Activated CD4-positive, alpha-beta T cell treated with anti-CD3 and anti-CD28 coated beads for 36 hours (primary cell): ENCODE measurements at places on chromosomes 7 and 10. TPM values are rescaled to one million over a fixed set of nuclear protein-coding genes. Genes with fewer than 3 reads are reported as not detected.

DNA sequence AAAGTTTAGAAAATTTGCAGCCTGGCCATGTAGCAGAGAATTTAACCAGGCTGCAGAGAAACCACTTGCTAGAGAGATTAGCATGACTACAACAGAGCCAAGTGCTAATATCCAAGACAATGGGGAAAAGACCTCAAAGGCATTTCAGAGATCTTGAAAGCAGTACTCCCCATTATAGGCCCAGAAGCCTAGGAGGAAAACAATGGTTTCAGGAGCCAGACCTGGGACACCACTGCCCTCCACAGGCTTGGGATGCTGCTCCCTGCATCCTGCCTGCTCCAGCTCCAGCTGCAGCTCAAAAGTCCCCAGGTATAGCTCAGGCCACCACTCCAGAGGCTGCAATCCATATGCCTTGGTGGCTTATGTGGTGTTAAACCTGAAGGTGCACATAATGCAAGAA lies 101.5 kb upstream of the TMEM72 start:
- no peak for DNase-seq
- peaks cover 4% of the 10 kb centered on the region for H3K27me3 ChIP-seq
- no peaks in the 10 kb centered on the region for H3K36me3 ChIP-seq
- no peak overlapping the region for H3K4me3 ChIP-seq

GRCh38 chr7:99359465-99360154 lies 14.9 kb upstream of the ARPC1B start:
- no peaks in the 10 kb centered on the region for H3K4me1 ChIP-seq
- H3K27ac ChIP-seq, result no peak overlapping the region
- H3K27me3 ChIP-seq, result no peaks in the 10 kb centered on the region
- H3K36me3 ChIP-seq, result peaks cover 41% of the 10 kb centered on the region
- H3K4me3 ChIP-seq, result no peak overlapping the region

GRCh38 chr10:12077580-12078180 lies 8.9 kb downstream of the DHTKD1 start:
- no peaks in the 10 kb centered on the region for H3K27me3 ChIP-seq
- no peaks in the 10 kb centered on the region for H3K4me1 ChIP-seq
- H3K27ac ChIP-seq, result no peak overlapping the region
- H3K36me3 ChIP-seq, result peaks cover 3% of the 10 kb centered on the region
- no peak for DNase-seq
- H3K4me3 ChIP-seq, result no peak overlapping the region

GRCh38 chr10:35353805-35354204 lies 17.5 kb downstream of the CCNY start:
- H3K4me3 ChIP-seq, result no peak overlapping the region
- no peaks in the 10 kb centered on the region for H3K27me3 ChIP-seq
- peak overlapping the region; percentile 61 for H3K27ac ChIP-seq
- peaks cover 92% of the 10 kb centered on the region for H3K4me1 ChIP-seq
- H3K36me3 ChIP-seq, result peaks cover 6% of the 10 kb centered on the region
- DNase-seq, result no peak

DNA sequence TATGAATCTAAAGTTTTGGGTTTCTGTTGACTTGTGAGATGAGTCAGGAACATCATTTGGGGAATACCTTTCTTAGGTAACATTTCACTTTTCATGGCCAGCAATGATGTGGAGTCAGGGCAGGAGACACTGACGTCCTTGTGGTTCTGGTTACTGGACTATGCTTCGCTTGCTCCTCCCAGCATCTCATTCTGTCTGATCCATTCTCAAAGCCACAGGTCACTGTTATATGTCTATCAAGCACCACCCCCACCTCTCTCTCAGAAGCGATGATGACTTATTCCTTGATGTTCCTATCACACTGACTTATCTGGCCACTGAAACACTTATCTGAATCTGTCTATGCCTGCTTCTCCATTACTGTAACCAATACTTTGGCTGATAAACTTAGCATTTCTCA lies 51.6 kb downstream of the TES start:
- H3K36me3 ChIP-seq, result peaks cover 15% of the 10 kb centered on the region
- no peak overlapping the region for H3K27ac ChIP-seq
- H3K4me1 ChIP-seq, result peaks cover 12% of the 10 kb centered on the region
- DNase-seq, result no peak
- H3K27me3 ChIP-seq, result peaks cover 6% of the 10 kb centered on the region
- no peak overlapping the region for H3K4me3 ChIP-seq

- no peaks in the 10 kb centered on the region for H3K27me3 ChIP-seq
- H3K27ac ChIP-seq, result no peak overlapping the region
- no peaks in the 10 kb centered on the region for H3K4me1 ChIP-seq
Measured at GRCh38 chr7:133854739-133855138, 272.4 kb upstream of the LRGUK start.

DNA sequence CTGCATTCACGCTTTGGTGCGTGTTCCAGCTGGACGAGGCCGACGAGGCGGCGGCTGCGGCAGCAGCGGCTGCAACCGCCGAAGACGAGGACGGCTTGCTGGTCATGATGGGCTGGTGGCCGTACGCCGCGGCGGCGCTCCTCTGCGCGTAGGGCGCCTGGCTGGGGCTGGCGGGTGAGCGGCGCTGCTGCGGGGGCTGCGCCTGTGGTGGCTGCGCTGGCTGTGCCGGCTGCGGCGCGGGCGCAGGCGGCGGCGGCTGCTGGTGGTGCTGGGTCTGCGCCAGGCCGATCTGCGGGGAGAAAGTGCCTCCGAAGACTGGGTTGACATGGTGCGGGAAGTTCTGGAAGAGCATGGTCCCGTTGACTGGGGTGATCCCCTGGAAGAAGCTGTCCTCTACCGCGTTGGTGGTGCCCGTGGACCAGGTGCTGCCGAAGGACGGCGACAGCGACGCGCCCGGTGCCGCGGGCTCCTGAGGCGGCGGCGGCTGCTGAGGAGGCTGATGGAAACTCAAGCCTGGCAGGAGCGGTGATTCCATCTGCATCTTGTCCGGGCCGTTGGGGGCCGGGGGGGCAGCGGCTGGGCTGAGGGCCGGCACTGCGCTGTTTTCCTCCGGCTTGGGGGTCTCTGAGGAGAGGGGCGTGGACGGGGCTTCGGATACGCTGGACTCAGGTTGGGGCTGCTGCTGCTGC lies 51.1 kb downstream of the CPEB3 start:
- peaks cover 14% of the 10 kb centered on the region for H3K27me3 ChIP-seq
- H3K36me3 ChIP-seq, result peaks cover 10% of the 10 kb centered on the region
- H3K4me3 ChIP-seq, result peak overlapping the region; percentile 72

GRCh38 chr10:102121739-102122372 lies 1.7 kb upstream of the LDB1 start:
- H3K27ac ChIP-seq, result no peak overlapping the region
- no peak for DNase-seq
- peaks cover 36% of the 10 kb centered on the region for H3K4me1 ChIP-seq
- H3K36me3 ChIP-seq, result no peaks in the 10 kb centered on the region
- peak overlapping the region; percentile 81 for H3K4me3 ChIP-seq

DNA sequence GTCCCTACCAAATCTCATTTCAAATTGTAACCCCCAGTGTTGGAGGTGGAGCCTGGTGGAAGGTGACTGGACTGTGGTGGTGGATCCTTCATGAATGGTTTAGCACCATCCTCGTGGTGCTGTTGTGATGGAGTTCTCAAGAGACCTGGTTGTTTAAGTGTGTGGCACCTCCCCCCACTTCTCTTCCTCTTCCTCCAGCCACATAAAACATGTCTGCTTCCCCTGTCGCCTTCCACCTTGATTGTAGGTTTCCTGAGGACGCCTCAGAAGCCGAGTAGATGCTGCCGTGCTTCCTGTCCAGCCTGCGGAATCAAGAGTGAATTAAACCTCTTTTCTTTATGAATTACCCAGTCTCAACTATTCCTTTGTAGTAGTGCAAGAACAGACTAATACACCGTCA lies 21.0 kb downstream of the GRB10 start:
- no peaks in the 10 kb centered on the region for H3K27me3 ChIP-seq
- H3K4me1 ChIP-seq, result peaks cover 14% of the 10 kb centered on the region
- peaks cover 6% of the 10 kb centered on the region for H3K36me3 ChIP-seq
- no peak overlapping the region for H3K4me3 ChIP-seq
- DNase-seq, result no peak

The PTPN12 gene
- total RNA-seq, result 8.5 TPM

The CFAP69 gene
- 0.70 TPM for total RNA-seq

The ENKUR gene
- 0.11 TPM for total RNA-seq

The SLC39A12 gene
- total RNA-seq, result not detected

The PAOX gene
- total RNA-seq, result 6.2 TPM

The RBM28 gene
- total RNA-seq, result 55.0 TPM

The GNAI1 gene
- 3.6 TPM for total RNA-seq

The CALHM1 gene
- not detected for total RNA-seq

The GPR37 gene
- not detected for total RNA-seq

The CALML5 gene
- not detected for total RNA-seq
